COR-L47 (cell line): ENCODE measurements at places on chromosomes 11 and 22.

- DNase-seq = no peak
Observed at GRCh38 chr11:121048464-121049233, 24.7 kb downstream of the TBCEL start.

GRCh38 chr11:100632941-100633452 is 54.1 kb upstream of the ARHGAP42 start:
- DNase-seq = peak; percentile 64

DNA sequence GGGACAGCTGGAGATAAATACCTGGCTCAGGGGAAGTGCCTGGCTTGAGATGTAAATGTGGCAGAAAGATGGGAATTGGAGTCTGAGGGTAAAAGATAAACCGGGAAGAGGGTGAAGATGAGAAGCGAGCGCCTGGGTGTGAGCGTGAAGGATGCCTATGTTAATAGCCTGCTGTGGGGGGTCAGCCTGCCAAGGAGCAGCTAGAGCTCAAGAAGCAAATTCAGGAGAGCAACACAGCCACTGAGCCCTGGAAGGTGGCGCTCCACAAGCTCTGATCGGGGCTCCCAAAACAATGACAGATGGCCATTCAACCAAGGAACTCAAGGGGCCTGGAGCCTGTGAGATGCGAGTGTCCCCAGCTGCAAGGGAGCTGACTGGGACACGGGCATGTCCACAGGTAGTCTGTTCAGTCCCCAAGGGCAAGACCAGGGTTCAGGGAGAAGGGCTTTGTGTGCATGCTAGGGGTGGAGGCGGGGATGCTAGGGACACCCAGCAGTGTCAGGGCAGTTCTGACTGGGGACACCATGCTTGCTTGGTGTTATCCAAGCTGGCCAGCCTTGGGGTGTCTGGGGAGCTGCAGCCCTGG is 2.8 kb downstream of the GSC2 start:
- DNase-seq = no peak

DNA sequence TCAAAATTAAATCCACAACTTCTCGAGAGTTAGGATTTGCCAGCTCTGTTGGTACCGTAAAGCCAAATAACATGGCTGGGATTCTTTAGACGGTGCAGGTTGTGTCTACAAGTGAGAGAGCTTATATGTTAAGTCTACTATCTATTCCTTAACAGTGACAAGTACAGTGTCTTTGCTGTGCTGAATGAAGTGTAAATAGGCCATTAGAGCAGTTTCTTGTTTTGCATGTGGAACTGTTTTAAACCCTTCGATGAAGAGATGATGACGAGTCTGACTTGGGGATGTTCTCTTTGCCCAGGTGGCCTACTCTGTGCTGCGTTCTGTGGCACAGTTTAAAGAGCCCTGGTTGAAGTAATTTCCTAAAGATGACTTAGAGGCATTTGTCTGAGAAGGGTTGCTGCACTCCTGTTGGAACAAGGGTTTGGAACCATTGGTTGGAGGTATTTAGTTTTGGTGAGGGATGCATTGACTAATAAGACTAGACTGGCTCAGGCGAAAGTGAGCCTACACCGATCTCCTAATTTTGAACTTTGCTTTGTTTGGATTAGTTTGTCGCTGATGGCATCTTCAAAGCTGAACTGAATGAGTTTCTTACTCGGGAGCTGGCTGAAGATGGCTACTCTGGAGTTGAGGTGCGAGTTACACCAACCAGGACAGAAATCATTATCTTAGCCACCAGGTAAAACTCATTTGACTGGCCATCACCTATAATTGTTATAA is 988 bp downstream of the RPS3 start:
- no peak for DNase-seq
